ENCODE measurements at places on chromosomes 2 and 18.
A peak's percentile ranks its signal among the peaks of the same experiment; 100 is the strongest.

DNA sequence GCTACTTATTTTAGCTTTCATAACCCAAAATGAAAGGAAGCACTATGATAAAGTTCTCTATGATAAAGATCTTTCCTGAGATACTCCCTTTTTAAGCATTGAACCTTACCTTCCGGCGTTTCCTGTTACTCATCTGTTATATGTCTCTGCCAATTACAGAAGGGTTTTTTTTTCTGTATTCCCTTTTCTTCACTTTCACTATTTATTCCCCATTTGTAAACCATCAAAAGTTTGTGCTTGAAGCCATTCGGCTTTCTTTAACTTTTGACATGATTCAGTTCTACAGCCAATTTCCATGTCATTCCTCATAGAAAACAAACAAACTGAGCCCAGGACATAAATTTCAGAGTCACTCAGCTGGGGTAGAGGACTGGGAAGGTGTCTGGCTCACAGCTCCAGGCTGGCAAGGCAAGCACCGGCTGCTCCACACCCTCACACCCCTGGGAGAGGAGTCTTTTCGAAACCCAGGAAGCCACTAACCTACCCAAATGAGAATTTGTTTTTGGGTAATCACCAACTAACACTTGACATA lies 429.4 kb upstream of the TRIB2 start:
- DNase-seq, result no peak

- peak; percentile 71 for DNase-seq
These were observed 41.5 kb upstream of the RPE start for GRCh38 chr2:209960676-209961630.

DNA sequence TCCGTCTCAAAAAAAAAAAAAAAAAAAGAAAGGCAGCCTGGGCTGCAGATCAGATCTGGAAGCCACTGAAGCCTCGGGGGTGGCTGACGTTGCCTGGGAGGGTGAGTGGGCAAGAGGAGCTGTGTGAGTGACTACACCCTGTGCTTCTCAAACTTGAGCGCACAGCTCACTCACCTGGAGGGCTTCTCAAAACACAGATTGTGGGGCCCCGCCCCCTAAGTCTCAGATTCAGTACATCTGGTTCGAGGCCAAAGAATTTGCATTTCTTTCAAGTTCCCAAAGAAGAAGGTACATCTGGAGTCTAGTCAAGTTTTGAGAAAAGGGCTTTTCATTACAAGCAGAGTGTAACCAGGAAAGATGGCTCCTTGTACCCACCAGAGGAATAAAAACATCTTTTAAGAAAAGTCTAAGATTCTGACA lies 97.7 kb upstream of the CAB39 start:
- DNase-seq, result no peak

DNA sequence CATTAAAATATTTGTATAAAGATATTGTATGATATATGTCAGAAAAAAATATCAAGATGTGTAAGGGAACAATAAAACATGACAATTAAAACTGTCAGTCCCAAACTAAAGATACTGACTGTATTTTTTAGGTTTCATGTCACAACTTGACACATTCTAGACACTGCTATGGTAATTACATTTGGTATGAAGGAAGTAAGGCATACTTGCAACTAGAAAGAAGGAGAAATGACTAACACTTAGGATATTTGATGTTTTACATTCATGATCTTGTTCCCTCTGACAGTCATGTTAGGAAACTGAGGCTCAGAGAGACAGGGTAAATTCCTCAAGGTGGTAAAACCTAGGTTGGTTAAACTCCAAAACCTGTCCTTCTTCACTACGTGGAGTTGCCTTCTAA lies 68.3 kb downstream of the TMEFF2 start:
- DNase-seq, result no peak

GRCh38 chr2:200104015-200104414 lies 148.6 kb downstream of the MAIP1 start:
- no peak for DNase-seq

GRCh38 chr18:34611904-34612303 lies 98.2 kb upstream of the DTNA start:
- no peak for DNase-seq

- DNase-seq, result no peak
These were observed 95.3 kb downstream of the COPS8 start for GRCh38 chr2:237180987-237181386.

- no peak for DNase-seq
These were observed 474 bp upstream of the GCA start for GRCh38 chr2:162343492-162343823.

- DNase-seq, result no peak
These were observed 100.9 kb downstream of the IRS1 start for GRCh38 chr2:226698671-226699070.

DNA sequence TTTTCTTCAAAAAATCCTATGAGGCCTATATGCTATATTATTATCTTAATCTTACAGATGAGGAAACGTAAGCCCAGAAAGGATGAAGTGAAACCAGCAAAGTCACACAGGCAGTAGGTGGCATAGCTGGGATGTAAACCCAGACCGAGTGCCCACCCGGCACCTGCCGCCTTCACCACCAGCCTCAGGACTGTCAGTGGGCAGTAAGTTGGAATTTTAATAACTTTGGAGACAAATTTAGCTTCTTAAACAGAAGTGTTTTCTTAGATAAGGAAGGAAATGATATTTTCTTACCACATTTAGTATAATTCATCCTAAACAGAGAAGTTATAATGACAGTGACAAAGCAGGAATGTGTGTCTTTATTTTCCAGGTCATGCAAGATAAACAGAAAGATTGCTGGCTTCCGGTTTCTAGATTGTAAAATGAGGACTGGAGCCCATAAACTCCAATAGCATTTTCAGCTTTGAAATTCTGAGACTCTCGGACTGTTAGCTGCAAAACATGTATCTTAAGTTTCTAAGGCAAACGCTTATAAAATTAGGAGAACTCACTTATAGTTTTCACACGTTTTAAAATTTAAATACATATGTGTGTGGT lies 59.3 kb downstream of the CD8B2 start:
- DNase-seq, result no peak

DNA sequence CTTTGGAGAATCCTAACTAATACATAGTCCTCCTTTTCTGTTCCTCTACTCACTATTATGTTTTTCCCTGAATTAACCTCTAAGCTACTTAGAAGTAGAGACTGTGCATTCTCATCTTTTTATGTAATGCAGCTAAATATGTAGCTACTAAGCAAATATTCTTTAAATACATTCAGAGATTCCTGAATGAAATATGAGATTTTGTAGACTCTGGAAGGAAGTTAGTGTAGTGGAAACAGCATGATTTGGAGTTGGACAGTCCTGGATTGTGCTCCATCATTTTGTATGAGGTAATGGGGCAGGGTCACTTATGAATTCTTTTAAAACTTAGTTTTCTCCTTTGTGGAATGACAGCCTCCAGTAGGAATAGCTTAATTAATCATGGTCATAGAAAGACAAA lies 24.7 kb upstream of the NT5C1B start:
- no peak for DNase-seq

GRCh38 chr2:62074233-62074632 lies 121.7 kb upstream of the B3GNT2 start:
- DNase-seq, result peak; percentile 29

GRCh38 chr18:80238651-80239260 lies 8.6 kb downstream of the PARD6G start:
- DNase-seq, result no peak

- DNase-seq, result no peak
These were observed 262.8 kb upstream of the PARD3B start for GRCh38 chr2:204282525-204282924.

GRCh38 chr18:23149570-23149969 lies 14.3 kb downstream of the CABLES1 start:
- DNase-seq, result peak; percentile 11

- no peak for DNase-seq
These were observed 290.4 kb upstream of the RBMS1 start for GRCh38 chr2:160784034-160784433.

- no peak for DNase-seq
These were observed 69.3 kb upstream of the SNTG2 start for GRCh38 chr2:881204-881918.

Measured in suppressor macrophage treated with lipopolysaccharide for 1 hour (primary cell).